ENCODE measurements at places on chromosomes 3 and 15.

DNA sequence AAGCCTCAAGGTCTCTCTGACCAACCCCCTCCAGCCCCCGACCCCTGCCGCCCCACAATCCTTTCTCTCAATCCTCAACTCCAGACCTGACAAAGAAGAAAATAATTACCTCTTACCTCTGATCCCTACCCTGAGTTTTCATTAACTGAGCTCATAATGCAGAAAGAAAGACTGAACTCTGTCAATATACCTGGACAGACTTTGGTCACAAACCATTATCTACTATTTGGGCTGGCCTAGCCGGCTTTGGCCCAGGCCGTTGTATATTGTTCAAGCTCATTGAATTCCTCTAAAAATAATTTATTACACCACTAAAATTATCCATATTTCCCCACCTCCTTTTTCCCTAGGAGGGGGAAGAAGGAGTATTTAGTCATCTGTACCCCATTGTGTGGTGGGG lies 29.3 kb upstream of the SPTSSB start:
- DNase-seq, result no peak

DNA sequence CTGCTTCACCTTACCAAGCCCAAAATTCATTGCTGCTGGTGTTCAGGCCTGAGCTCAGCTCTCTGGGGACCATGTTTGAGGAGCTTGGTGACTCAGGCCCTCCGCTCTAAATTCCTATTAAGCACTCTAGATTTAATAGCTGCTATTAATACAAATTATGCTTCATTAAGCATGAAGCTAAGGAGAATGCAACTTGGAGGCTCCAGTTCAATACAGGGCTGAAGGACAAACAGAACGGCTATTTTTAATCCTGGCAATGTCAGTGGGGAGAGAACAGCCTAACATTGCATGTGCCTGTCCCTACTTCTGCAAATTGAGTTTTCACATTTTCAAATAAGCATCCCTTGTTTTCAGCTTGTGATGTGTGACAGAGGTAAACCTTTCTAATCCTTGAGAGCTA lies 80.1 kb upstream of the TRIM42 start:
- DNase-seq, result no peak

- no peak for DNase-seq
Measured at GRCh38 chr15:63243101-63243500, 34.3 kb upstream of the APH1B start.

DNA sequence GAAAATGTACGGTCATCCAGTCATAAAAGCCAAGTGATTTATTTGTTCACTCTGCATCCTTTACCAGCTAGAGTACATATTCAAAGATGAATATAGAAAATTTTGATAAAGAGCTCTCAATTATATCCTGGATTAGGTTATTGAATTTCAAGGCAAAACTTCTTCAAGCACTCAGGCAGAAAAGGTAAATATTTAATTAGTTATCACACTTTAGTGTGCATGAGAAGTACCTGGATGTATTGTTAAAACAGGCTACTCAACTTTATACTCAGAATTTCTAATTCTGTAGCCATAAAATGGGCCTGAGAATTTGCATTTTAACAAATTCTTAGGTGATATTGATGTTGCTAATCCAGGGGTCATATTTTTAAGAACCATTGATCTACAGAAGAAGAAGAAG lies 45.3 kb downstream of the ILDR1 start:
- DNase-seq, result no peak

GRCh38 chr15:98614681-98615080 lies 33.7 kb upstream of the IGF1R start:
- no peak for DNase-seq
